ENCODE measurements at places on chromosomes 16 and 17. TPM values are rescaled to one million over a fixed set of nuclear protein-coding genes. Genes with fewer than 3 reads are reported as not detected.
A peak's percentile ranks its signal among the peaks of the same experiment; 100 is the strongest.

- no peak for DNase-seq
These were observed 248.6 kb downstream of the FTO start for GRCh38 chr16:53952215-53953208.

DNA sequence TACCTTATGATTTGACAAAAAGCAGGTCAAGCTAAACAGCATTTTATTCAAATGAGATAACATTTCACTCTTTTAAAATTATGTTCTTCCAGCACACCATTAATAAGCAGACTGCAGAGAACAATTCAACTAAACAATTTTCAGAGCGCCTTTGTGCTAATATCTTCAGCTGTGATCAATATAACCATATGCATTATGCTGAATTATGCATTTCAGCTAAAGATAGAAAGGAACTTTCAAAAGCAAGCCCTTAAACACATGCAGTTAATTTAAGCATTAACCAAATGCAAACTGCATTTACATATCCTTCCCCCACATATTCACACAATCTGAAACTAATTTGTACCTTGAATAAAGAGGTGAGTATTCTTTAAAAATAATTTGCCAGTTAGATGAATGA lies 41.6 kb downstream of the RPGRIP1L start:
- DNase-seq: no peak

- peak; percentile 56 for DNase-seq
These were observed 47.1 kb upstream of the AKTIP start for GRCh38 chr16:53549970-53550690.

DNA sequence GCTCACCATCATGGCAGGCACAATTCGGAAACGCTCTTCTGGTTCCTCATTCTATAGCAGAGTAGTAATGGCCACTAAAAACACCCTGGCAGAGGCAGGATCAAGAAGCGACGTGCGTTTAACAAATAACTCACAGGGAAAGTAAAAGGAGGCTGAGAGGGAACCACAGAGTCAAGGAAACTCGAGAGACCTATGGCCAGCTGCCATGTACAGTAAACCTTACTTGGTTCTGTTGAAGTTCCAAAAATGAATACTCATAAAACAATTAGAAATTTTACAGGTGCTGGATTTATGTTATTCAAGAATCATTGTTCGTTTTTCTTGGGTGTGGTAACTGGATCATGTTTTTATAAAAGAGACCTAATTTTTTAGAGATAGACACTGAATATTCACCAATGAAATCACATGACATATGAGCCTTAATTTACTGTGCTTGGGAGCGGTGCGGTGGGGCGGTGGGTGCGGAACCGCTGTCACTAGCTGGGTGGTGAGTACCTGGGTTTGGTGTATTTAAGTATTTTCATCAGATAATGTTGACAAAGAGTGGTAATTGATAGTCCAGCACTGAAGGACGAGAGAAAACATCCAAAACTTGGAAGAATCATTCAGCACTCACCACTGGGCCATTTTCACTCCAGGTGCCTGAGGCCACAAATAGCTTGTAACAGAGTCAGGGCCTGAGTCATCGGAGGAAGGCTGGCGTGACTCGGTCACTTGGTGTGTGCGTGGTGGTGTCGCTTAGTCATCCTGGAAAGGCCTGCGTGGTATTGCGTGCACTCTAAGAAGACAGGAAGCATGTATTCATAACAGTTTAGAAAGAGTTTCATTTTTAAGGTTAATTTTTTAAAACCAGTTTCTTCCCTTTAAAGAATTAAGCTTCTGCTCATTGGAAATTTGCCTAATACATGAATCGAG lies 135.4 kb upstream of the CHMP6 start:
- DNase-seq: peak; percentile 99

GRCh38 chr17:56885312-56885657 lies 28.6 kb downstream of the TRIM25 start:
- DNase-seq: no peak

GRCh38 chr17:10646392-10646990 lies 10.6 kb downstream of the MYH3 start:
- DNase-seq: peak; percentile 36

- peak; percentile 41 for DNase-seq
These were observed 19.6 kb downstream of the TMC6 start for GRCh38 chr17:78108726-78109488.

- DNase-seq: no peak
These were observed at the start of gene CHD3 for GRCh38 chr17:7888184-7888920. Gene CHD3, plus strand, starts transcription at chr17:7888789. Its CDS starts 212 bp downstream, at chr17:7889001.

DNA sequence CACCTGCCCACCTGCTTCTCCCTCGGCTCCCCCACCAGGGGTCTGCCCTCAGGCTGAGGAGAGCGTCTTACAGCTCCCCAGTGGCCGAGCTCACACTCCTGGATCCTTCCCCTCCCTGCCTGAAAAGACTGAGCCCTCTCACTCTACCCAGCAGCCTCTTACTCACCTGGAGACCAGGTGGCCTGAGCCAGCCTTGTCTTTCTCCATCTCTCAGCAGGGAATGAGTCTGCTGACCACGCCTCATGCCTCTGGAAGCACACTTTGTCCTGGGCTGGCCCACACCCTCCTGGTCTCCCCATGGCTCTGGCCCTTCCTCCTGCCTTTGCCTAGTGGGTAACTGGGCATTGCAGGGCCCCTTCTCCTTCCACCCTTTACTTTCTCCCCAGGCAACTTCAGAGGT lies 177.2 kb downstream of the ENGASE start:
- DNase-seq: no peak

- no peak for DNase-seq
These were observed 46.9 kb downstream of the NFATC3 start for GRCh38 chr16:68131813-68132706.

Gene FBXL16
- total RNA-seq: not detected

Gene KRT14
- not detected for total RNA-seq

Gene FOXL1
- total RNA-seq: 43.2 TPM

Gene NRN1L
- not detected for total RNA-seq

Gene RRN3
- 61.6 TPM for total RNA-seq

Gene PAGR1
- total RNA-seq: 39.3 TPM

Gene C1QL1
- total RNA-seq: not detected
